ENCODE measurements at places on chromosomes 6 and 20.

DNA sequence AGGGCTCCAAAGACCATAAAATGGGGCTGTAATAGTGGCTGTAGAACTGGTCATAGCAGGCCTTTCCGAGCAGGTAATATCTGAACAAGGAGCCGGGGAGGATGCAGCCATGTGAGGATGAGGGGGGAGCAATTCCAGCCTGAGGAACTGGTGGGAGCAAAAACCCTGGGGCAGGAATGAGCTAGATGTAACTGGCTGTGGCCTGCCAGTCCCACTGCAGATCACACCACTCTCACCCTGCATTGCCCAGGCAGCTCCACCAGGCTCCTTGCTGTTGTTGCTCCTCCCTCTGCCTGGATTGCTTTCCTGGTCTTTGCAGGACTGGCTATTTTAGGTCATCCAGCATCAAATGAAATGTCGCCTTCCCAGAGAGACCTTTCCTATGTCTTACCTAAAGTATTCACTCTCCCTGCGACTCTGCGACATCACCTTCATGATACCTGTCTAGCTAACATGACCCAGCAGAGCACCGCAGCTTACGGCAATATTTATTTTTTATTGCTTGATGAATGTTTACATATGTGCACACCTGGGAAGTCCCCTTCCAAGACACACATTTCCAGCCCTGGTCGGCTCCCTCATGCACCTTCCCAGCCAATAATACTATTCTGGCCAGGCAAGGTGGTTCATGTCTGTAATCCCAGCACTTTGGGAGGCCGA, 2.4 kb upstream of the ZFP64 start:
- no peak for DNase-seq

DNA sequence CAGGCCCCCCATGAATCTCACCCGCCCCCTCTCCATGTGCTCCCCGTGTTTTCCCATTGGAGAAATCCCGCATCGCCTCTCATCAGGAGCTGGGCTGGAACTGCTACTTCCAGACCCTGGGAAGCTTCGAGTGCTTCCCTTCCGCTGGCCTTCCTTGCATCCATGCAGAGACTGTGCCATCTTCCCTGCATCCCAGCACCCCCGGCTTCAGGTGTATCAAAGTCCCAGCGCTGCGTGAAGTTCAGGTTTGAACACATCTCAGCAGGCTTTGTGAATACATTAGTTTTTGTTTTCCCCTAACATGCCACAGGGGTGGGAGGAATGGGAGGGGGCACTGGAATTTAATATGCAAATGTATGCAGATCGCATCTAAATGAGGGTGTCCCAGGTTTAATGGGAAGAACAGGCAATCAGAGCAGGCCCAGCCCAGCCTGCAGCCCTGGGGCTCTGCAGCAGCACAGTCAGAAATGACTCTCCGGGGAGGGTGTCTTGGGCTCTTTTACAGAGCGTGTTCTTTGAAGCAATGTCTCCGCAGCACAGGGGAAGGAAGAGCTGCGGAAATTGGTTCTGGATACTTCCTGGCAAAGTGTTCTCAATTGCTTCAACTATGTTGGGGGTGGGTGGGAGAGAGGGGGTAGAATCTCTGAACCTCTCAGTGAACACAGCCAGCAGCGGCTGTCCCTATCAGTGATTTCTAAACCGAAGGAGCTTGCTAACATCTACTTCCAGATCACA, 8.3 kb upstream of the MMP9 start:
- no peak for DNase-seq

DNA sequence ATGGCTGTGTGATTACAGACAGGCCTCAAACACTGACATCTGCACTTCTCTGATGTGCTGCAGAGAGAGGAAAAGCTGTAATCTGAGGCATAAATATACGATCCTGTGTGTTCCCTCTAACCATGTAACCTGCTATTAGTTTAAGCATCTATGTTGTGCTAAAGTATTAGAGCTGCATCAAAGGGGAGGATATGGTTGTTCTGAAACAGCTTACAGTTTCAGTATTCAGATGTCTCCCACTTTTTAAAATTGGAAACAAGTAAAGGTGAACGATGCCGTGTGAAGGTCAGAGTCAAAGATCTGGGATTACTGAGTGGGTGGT, 7.6 kb downstream of the PLEKHG1 start:
- DNase-seq, result no peak

DNA sequence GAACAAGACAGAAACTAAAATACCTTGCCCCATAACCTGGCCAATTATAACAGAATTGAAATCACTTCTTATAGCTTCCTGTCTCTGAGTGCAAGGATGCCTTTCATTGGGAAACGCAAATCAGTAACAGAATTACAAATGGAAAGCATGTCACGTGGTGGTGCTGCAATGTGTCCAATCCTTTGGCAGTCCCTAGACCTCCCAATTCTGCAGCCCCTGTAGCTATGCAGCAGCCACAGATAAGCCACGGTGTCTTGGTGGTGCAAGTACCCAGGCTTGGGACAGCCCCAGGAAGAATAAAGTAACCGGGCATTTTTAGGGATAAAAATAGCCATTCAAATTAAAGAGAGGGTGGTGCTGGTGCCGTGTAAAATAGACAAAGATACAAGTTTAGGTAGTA, 134.6 kb upstream of the CCN2 start:
- DNase-seq, result peak; percentile 52

- no peak for DNase-seq
Observed at GRCh38 chr6:52550870-52551269, 26.0 kb downstream of the TRAM2 start.

GRCh38 chr6:29598172-29598747, 13.3 kb downstream of the OR2H2 start:
- no peak for DNase-seq

DNA sequence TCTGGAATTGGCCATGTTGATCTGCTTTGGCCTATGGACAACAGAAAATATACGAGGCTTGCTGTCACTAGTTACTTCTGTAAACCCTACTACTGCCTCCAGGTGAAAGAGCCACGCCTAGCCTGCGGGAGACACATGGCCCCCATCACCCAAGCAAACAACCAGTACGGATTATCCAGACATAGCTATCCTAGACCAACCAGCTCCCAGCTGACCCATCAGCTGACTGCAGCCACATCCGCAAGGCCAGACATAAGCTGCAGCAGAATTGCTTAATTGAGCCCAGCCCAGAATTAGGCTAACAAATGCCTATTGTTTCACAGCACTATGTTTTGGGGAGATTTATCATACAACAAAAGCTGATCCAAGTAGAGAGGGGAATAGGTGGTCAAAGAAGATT, 13.5 kb downstream of the REV3L start:
- DNase-seq, result no peak
